ENCODE measurements at places on chromosomes 3 and 15.

GRCh38 chr3:149806171-149806778 is 6.7 kb upstream of the RNF13 start:
- DNase-seq = no peak

DNA sequence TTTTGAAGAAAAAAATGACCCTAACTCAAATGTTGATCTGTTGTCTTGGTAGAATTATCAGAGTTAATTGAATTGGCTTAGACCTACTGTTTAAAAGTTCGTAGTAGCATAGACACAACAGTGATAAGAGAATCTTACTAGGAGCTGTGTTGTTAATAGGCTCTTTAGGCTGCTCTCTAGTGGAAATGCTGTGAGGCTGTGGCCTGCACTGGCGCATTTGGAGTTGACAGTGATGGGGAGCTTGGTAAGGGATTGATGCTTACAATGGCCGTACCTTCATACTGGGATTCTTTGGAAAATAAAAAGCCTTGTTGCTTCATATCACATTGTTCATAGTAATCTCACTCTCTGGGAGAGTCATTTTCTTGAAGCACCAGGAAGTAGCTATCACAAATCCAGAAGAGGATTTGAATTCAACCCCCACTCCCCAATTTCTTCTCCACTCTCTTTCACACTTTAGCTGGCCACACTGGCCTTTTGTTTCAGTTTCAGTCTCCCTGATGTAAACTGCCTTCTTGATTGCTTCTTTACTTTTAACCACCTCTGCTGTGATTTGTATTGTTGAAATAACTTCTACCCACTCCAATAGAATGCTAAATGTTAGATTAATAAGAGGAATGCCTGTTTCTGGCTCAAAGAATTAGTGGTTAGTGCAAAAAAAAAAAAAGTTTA is 56.6 kb downstream of the CEP63 start:
- no peak for DNase-seq

DNA sequence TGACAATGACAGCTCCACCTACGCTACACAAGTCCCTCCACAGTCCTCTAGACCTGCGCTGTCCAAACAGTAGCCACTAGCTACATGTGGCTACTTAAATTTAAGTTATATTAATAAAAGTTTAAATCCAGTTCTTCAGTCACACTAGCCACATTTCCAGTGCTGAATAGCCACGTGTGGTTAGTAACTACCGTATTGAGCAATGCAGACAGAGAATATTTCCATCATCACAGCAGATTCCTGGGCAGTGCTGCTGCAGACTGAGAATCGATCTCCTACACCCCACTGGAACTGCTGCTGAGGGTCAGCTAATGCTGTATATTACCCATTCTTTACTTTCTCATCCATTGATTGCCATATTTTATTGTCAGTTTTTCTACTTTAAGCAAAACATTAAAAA is 40.9 kb downstream of the HDC start:
- no peak for DNase-seq

GRCh38 chr15:49984436-49984835 is 134.6 kb downstream of the ATP8B4 start:
- no peak for DNase-seq

DNA sequence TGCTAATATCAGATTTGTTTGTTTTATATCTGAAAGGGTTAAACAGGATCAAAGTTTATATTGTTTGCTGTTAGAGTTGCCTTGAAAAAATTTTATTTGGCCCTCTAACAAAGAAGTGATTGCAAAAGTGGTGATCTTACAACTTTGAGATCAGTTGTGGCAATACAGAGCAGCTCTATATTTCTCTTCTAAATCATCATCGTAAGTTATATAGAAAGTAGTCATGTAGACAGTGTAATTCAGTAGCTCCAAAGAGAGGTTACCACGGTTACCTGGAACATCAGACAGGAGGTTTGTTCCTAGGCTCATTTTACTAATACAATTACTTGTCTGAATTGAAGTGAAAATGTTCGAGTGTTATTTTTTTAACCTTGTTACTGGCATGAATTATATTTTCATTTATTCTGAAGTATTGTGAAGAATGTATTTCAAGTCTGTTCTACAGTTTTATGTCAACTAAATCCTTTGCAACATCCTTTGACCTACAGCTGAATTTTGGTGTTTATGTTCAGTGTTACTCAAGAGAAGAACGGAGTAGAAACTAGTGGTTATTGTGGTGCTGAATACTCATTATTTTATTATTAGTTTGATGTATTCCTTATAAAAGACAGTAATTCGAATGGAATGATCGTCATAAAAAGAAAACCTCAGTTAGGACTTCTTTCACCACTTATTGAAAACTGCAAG is 214.2 kb downstream of the NAALADL2 start:
- DNase-seq = no peak

GRCh38 chr3:55691141-55691540 is 204.0 kb upstream of the WNT5A start:
- DNase-seq = no peak

DNA sequence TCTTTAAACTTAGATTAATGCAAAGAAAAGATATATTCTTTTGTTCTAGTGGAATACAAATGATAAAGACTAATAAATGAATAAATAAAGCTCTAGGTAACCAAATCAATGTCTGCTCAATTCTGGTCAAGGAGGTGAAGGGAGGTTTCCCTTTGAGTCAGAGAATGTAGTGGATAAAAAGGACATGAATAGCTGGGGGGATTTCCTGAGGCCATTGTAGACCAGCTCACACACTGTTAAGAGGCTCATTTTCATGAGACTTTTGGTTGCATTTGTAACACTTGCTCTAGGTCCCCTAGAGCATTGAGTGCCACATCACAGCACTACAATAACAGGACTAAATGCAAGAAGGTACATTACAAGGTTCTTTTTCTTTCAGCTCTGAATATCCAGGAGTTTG is 170.7 kb downstream of the TIGIT start:
- DNase-seq = no peak

GRCh38 chr3:39137435-39137936 is 15.9 kb downstream of the CSRNP1 start:
- no peak for DNase-seq

GRCh38 chr3:180881065-180881801 is 31.2 kb upstream of the FXR1 start:
- DNase-seq = no peak

- DNase-seq = no peak
These were observed 77.0 kb upstream of the STAC start for GRCh38 chr3:36303286-36303685.

- DNase-seq = no peak
These were observed 65.8 kb upstream of the ZNF148 start for GRCh38 chr3:125440970-125441369.

- no peak for DNase-seq
These were observed 75.7 kb upstream of the KLHL25 start for GRCh38 chr15:85870216-85871014.

GRCh38 chr3:54123776-54124196 is 1.4 kb downstream of the CACNA2D3 start:
- DNase-seq = no peak

- DNase-seq = no peak
These were observed 91.0 kb upstream of the CBLB start for GRCh38 chr3:105959851-105960250.

GRCh38 chr15:31326156-31326874 is at the start of gene KLF13:
Gene KLF13 (plus strand): TSS chr15:31326835. CDS start chr15:31327213, 378 bp downstream.
- DNase-seq = peak; percentile 99

DNA sequence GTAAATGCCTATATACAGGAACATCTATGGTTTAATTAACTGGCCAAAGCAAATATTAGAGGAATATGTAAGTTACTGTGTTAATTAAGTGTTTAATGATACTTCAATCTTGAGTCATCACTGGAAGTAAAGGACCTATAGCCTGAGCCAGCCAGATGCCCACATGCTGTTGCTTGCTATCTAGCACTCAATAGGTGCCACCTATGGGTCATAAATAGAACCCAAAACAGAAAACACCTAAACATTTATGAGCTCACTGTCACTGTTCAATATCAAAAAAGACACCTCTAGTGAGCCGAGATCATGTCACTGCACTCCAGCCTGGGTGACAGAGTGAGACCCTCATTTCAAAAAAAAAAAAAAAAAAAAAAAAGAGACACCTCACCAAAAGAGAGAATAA is 48.4 kb upstream of the IP6K2 start:
- no peak for DNase-seq

GRCh38 chr3:177358977-177359592 is 161.8 kb upstream of the TBL1XR1 start:
- peak; percentile 8 for DNase-seq

GRCh38 chr15:49424954-49425353 is 1.9 kb downstream of the FGF7 start:
- no peak for DNase-seq

- DNase-seq = no peak
These were observed 8.3 kb downstream of the STARD5 start for GRCh38 chr15:81315452-81316175.

- no peak for DNase-seq
These were observed 70.3 kb downstream of the RAD18 start for GRCh38 chr3:8893001-8893400.

GRCh38 chr3:118942195-118942594 is 92.5 kb downstream of the IGSF11 start:
- no peak for DNase-seq

- DNase-seq = no peak
These were observed 357.7 kb downstream of the OTOL1 start for GRCh38 chr3:161854232-161854771.

GRCh38 chr3:177528306-177529070 is 331.2 kb upstream of the TBL1XR1 start:
- DNase-seq = no peak

DNA sequence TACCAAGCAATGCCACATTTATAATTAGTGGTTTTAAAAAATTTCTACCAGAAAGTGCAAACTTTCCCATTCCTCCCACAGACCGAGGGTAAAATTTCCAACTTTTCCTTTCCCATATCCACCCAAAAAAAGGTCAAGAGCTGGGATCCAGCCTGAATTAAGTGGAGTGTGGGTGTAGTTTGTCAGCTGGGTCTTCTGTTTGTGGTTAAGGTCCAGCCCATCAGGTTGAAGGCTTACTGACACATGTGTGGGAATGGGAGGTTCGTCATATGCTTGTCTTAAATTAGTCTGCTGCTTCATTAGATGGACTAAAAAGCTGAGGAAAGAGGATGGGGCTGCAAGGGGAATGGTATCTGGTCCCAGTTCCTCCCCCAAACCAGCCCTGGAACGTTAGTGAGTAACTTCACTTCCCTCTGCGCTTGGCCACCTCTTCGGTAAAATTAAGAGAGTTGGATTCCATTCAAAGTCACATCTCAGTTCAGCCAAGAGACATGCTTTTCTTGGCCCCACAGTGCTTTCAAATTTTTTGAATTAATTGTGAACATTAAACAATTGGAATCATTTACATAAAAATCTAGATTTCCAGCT is 59.0 kb upstream of the PLCL2 start:
- no peak for DNase-seq

Data from T-helper 2 cell (primary cell).